RPMI7951 (cell line): ENCODE measurements at places on chromosomes 6 and 20.

GRCh38 chr6:24517659-24518543, 23.1 kb downstream of the ALDH5A1 start:
- no peak for DNase-seq

DNA sequence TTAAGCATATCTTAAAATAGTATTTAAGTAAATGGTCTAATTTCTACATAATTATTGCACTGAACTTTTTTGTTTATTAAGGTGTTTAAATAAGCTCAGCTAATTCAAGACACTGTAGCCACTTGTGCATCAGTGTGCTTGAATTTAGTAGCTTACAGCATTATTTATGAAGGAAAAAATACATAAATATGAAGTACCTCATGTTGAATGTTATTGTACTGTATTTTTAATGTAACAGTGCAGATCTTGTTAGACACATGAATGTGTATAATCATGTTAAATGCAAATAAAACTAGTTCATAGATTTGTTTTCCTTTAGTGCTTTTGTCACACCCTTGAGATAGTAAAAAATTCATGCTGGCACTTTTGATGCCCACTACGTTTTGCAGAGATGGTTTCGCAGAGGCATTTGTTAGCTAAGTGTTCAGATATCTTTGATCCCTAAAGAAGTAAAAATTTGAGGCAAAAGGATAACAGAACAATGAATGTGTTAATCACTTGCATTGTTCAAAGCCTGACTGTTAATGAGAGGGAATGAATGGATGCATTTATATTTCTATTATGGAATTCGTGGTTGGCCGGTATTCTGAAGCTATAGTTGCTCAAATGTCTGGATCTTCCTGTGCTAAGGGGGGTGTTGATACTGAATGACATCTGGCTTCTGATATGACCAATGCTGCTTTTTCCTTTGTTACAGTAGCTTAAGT, 8.8 kb downstream of the BTBD3 start:
- DNase-seq = no peak

DNA sequence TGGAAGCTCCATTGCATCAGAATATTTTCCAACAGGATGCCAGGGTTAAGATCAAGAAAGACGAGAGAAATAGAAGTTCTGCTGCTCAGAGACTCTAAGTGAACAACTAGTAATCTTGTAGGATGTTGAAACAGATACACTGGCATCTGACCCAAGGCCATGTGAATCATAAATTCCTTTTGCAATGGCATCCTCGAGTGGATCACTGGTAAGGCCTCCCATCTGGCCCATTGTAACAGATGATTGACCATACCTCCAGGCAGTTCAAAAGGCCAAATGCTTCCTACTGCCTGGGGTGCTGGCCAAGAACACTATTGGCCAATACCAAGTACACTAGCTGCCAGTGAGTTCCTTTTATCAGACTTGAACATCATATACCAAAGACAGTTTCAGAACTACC, 9.9 kb upstream of the SLC17A3 start:
- DNase-seq = peak; percentile 90

DNA sequence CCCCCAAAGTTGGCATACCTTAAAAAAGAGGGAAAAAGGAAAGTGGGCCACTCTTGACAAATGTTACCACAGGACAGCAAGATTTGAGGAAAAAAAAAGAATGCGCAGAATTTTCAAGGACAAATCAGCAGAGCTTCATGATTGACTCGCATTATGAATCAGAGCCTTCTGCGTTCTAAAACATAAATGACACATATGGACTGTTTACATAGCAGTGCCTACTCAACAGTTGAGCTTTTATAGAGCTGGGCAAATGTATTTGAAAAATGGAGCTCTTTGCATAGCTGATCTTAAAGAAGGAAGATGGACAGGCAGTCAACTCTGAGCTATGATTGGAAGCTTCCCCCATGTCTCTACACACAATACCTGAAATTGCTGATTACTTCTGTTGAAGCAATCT, 213.2 kb upstream of the NT5E start:
- DNase-seq = no peak

DNA sequence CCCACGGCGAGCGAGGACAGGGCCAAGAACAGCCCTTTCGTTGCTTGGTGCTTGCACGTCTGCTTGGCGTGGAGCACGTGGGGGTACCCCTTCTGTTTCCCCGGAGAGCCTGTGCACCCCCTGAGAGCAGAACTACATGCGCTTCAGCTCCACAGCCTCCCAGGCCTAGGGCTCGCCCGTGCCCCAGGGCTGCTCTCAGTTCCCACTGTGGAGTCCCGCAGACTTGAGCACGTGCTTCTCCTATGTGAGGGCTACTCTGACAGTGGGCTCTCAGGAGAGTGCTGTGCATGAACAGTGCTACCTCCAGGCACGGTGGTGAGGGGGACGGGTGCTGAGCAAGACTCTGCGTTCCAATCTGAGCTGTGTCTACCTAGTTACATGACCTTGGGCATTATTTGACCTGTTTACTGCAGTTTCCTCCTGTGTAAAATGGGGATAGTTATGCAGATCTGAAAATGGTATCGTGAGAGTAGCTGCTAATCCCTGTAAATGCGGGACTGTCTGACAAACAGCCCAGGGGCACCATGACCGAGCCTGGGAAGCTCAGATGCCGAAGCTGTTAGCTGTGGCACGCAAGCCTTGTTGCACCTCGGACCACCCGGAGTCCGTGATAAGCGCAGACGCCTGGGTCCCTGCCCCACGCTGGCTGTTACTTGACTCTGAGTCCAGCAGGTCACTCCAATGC, 82.4 kb downstream of the IRF4 start:
- peak; percentile 70 for DNase-seq

GRCh38 chr6:34795836-34796425, 4.0 kb downstream of the BLTP3A start:
- DNase-seq = no peak

GRCh38 chr20:63530788-63531160, 6.4 kb downstream of the PTK6 start:
- no peak for DNase-seq

DNA sequence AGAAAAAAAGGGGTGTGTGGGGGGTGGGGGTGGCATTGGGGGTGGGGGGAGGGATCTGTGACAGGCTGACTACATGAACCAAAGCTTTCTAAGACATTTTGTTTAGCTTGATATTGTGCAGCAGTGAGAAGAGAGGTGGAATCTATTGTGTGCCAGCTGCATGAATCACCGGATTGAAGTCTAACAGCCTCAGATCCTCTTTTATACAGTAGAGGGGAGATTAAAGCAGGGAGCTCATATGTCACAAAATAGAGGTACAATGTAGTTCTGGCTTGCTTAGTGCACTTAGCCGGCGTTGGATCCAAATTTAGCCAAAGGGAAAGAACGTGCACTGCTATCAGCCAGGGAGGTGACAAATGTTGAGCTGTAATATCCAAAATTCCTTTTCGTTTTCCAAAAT, 404.2 kb upstream of the CITED2 start:
- DNase-seq = peak; percentile 34

GRCh38 chr20:63898882-63899558, 4.1 kb downstream of the DNAJC5 start:
- DNase-seq = no peak

GRCh38 chr6:80733641-80734040, 627.2 kb downstream of the BCKDHB start:
- no peak for DNase-seq

GRCh38 chr6:106739387-106739786, 110.0 kb downstream of the QRSL1 start:
- DNase-seq = peak; percentile 57

DNA sequence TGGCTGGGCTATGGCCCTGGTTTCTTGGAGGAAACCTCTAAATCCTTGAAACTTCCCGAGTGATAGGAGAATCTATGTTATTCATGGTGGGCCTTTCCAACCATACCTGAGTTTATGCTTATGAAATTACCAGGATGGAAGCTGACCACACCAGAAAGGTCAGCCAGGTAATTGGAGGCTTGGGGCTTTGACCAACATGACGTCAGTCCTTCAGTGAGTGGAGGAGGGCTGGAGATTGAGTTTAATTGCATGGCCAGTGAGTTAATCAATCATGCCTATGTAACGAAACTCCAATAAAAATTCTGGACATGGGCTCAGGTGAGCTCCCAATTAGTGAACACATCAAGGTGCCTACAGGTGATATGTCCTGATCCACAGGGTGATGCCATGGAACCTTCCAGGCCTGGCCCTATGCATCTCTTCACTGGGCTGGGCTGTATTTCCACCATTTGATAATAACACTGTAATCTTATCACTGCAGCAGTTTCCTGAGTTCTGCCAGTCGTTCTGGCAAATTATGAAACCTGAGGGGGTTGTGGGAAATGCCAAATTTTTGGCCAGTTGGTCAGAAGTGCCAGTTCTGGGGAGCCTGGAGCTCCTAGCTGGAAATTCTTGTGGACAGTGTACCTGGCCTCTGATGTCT, 106.5 kb downstream of the CDH26 start:
- DNase-seq = no peak

DNA sequence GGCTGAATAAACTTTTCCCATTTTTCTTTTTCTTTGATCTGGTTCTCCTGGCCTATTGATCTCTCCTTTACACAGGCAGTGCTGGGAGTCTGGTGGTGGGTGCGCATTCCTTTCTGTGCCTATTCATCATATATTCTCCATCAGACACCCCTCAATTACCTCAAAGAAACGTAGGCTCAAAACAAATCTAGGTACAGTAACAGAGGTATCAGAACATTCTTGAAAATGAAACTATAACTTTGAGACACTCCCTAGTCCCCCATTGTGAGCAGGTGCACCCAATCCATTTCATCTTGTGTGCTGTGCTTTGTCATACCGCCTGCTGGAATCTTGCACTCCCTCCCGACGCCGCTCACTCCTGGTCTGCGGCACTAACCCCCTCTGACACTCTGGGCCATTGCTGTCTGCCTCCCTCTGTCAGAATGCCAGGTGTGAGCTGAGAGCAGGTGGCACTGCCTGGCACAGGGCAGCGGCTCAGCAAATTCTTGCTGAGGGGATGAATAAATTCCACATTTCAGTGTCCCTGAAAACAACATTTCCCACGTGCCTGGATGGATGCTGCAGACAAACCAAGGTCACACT, 303.4 kb upstream of the EXOC2 start:
- DNase-seq = no peak

DNA sequence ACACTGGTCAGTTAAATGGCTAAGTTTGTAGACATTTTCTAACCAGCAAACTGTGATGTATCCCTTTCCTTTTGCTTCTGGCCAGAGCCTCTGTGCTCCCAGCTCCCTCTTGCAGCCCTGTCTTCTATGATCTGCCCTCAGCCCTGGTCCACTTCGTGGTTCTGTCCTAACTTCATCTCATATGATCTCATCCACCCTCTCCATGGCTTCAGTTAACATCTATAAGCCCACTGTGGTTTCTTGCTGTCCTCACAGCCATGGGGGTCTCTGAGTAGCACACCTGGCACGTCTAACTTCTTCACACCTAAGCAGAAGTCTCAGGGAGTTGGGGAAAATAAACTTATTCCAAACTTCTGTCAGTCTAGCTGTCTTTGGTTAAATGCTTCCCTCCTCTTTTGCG, 81.8 kb downstream of the IRF4 start:
- DNase-seq = no peak

DNA sequence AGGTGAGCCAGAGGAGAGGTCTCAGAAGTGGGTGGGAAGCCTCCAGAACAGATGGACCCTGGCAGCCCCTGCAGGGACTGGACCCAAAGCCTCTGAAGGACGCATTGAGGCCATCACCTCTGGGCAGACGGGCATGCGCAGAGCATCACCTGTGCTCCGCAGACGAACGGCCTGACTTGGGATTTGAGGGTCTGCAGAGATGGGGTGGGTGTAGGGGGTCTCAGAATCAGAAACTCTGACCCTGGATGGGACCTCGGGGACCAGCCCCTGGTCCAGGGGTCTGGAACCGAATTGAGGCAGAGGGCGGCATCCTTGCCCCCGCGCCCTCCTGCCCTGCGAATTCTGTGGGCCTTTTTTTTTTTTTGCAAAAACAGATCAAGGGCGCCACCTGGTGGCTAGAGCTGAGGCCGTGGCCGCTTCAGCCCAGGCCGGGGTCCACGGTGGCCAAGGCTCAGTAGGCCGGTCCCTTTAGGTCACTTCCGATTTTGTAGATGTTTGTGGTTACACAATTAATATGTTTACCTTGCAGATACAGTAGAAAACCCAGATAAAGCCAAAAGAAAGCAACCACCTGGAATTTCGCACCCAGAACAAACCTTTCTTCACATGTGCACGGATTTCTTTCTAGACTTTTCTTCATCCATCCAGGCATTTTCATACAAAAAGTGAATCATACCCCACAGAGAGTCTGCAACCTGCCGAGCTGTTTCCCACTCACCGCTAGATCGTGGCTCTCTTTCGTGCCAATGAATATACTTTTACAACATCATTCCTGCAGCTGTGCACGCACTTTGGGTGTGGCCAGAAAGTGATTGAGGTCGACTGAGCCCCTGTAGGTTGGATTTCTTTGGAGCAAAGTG, 25.9 kb downstream of the ZBP1 start:
- peak; percentile 84 for DNase-seq

DNA sequence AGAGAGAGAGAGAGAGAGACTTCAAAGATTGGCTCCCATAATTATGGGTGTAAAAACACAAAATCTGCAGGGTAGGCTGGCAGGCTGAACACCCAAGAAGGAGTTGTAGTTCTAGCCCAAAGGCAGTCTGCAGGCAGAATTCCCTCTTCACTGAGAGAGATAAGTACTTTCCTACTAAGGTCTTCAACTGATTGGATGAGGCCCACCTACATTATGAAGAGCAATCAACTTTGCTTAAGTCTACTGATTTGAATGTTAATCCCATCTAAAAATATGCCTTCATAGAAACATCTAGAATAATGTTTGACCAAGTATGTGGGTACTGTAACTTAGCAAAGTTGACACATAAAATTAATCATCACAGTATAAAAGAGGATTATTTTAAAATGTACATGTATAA, 949.7 kb downstream of the HACE1 start:
- DNase-seq = no peak

DNA sequence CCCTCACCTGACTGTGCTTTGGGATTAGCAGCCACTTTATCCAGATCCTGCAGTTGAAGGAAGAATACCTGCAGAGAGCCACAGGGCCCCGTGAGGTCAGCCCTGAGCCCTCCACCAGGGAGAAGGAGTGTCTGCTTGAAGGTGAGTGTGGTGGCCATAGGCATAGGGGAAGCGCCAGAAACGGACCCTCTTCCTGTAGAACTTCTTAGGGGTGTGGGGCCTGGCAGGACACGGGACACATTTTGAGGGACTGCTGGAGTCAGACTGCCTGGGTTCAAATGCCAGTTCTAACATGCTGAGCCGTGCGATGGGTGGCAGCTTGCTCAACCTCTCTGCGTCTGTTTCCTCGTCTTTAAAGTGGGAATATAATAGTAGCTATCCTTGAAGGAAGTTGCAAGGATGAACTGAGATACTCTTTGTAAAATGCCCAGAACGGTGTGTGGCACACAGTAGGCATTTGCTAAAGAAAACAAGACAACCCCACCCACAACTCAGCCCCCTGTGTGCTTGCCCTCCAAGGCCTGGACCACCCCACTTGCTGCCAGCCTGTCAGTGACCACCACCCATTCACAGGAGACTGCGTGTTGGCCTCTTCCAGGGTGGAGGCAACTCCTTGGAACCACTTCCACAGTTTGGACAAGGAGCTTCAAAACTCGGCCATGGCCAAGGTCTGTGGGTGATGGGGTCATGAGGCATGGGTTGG, 4.8 kb upstream of the BAK1 start:
- DNase-seq = no peak
